Hematopoietic multipotent progenitor cell treated with erythropoietin and hydrocortisone succinate and interleukin-3 and kit ligand, for 6 days (in vitro differentiated cells): ENCODE measurements at places on chromosomes 1 and 21.

DNA sequence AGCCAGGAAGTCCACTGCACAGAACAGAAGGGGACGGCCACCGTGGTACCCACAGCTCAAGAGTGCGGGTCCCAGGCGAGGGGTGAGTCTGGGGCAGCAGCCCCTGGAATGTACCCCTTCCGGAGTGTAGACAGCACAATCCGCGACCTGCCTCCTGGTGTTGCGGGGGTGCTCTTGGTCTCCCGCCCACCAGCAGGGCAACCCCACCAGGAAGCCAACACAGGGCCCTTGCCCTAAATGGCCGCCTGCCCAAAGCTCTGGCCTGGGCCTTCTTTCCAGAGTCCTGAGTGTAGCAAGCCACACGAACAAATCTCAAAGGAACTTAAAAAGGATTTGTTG lies 1.1 kb upstream of the SLC19A1 start:
- DNase-seq, result peak; percentile 16

DNA sequence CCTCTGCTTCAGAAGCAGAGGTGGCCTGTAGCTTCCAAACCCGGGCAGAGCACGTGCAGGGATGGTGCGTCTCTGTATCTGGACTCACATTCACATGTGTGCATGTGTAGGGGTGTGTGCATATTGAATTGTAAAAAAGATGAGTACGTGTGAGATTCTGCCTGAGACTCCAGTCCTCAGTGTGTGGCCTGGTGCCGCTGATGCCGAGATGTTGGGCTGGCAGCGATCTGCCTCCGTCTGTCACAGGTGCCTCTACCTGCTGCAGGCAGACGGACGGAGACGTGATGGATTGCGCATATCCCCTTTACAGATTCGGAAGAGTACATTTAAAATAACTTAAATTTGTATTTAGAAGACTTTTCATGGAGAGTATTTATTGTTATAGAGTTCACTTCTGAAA lies 53.6 kb downstream of the ADARB1 start:
- DNase-seq, result no peak

DNA sequence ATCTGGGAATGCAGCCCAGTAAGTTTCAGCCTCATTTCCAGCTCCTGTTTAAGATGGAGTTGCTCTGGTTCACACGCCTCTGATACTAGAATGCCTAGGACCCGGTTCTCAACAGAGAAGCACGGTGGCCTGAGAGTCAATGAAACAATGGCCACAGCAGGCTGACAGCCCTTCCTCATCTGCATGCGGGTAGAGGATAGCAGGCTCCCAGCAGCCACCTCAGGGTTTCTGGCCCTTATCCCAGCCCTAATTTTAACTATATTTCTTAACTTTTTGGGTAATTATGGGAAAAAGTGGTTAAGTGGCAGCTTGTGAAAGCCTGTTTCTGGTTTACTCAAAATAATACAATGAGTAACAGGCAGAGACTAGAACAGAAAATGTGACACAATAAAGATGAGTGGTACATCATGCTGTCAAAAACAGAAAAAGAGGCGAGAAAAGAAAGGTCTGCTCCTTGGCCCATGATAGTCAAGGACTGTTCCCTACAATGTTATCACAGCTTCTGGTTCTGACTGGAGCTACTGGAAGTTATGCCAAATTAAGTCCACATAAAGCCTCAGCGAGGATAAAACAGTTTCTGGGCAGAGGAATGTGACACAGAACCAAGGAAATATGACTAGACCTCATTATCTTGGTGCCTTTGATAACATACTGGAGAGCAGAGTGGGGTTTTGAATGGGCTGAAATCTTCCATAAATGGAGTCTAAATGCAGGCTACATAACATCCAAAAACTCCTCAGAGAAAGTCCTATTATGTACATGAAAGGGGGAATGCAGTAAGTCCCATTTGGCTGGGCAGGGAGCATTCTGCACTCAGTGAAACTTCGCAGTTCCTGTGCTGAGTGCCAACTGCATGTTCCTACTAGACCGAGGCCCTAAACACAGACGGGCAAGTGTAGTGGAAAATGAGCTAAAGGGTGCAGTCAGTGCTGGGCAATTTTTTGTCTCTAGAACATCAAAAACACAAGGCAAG lies 92.1 kb downstream of the NIBAN1 start:
- no peak for DNase-seq

DNA sequence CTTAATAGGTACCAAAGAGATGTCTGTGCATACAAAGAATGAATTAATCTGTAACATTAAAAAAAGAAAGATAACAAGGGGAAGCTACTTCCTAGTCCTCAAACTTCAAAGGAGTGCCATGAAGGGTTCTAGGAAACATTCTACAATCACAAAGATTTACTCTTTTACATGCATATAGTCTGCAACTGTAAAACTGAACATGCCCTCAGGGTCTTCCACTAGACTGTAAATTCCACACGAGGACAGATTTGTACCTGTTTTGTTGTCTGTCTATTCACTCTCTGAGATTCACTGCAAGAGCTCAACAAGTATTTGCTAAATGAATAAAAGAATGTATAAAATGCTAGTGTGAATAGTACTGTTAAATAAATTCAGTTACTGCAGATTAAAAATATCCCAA lies 4.4 kb downstream of the JAK1 start:
- DNase-seq, result no peak

GRCh38 chr1:21338573-21339355 lies 48.5 kb upstream of the ECE1 start:
- DNase-seq, result no peak

GRCh38 chr1:167936930-167937708 lies at the start of gene MPC2:
Gene MPC2 (minus strand): TSS chr1:167937072. CDS start chr1:167935841, 1,231 bp downstream.
- peak; percentile 91 for DNase-seq
